ENCODE measurements at places on chromosomes 6 and 20.

- DNase-seq: no peak
Observed at GRCh38 chr6:105389543-105389942, 13.3 kb downstream of the PREP start.

DNA sequence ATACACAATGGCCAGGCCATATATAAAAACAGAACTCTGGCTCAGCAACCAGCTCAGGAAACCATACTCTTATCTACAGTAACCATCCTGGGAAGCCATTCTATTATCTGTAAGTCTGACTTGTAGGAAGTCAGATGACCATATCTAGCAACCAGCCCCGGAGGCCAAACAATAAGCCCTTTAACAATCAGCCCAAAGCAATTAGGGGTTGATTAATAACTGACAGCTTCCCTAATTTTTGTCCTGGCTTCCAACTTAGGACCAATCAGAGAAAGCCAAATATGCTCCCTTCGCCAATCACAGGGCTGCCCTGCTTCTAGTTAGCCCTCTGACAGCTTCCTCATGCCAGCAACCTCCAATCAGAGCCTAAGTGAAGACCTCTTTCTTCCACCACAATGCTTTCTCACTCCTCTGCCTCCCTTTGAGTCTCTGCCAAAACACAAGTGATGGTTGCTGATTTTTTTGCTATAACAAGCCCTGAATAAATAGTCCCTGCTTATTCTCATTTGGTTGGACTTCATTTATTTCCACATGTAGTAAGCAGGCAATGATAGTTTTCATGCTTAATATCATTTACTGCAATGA lies 37.8 kb upstream of the STXBP5 start:
- no peak for DNase-seq

- DNase-seq: no peak
Observed at GRCh38 chr20:59438201-59438600, 137.8 kb downstream of the EDN3 start.

GRCh38 chr6:90406957-90407356 lies 110.3 kb upstream of the BACH2 start:
- DNase-seq: no peak

DNA sequence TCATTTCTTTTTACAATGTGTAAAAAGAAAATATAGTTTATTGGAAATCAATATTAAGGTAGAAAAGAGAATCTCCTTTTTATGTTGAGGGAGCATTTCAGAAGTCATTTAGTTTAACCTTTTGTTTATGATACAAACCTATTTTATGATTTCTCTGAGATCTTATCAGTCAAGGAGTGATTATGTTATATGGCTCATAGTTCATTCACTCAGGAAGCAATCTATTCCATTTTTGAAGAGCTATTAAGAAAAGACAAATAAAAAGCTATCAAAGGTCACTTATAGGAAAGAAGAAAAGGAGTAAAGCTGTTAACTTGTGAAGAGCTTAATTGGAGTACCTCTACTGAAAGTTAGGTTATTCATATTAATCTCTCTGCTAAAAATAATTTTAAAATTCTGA lies 526.6 kb upstream of the JAG1 start:
- DNase-seq: no peak

DNA sequence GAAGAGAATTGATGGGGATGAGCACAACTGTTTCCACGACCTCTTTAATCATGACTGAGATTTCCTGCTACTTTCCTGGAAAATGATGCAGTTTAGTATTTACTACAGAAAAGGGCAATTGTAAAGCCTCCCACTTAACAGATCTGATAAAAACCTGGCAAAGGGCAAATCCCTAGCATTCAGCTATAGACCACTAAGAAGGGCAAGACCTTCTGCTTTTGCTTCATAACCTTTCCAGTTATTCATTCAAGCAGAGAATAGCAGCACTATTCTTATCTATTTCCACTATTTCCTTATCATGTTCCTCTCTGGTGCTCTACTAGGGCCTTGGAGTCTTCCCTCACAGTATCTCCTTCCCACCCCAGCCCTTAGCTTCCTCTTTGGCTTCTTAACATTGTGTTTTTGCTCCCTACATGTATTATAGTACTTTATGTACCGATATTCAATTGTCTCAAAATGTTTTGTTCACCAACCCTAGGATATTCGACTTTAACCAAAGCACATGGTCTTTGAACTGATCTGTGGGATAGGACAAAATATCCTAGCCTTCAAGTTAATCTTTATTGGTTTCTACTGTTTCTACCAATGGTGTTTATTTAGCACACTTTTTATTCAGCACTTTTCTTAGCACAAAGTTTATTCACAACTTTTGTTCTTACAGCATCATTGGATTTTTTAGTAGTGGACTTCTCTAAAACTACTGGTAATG lies 32.7 kb upstream of the MANEA start:
- no peak for DNase-seq

DNA sequence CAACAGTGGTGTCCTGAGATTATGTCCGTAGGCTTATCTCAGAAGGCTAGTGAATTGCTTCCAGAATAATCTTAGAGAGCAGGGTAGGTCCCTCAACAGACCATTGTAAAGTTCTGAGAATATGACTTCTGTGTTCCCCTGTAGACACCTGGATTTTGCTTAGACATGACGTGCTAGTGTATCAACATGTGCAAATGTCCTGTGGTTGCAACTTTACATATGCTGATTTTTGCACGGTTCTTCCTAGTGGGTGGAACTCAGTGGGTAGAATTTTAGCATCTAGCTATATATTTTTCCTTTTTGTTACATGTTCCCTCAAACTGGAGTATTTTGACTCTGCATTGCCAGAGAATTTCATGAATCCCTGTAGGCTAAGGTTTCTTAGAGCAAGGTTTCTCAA lies 459.2 kb downstream of the RNF144B start:
- no peak for DNase-seq

DNA sequence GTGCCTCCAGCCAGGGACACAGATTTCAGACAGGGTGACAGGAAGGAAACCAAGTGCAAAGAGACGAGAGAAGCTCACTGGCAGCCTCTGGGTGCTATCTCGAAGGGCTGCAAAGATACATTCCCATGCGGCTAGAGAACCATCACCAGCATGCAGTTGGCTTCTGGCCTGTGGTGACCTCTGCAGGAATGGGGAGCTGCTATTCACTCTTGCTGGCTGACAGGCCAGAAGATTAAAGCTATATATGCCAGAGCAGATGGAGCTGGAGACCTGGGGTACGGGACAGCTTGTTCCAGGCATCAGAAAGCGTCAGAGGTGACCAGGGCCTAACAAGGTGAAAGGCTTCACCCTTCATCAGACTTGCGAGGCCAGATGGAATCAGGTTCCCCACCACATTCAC lies 20.0 kb downstream of the MAP1LC3A start:
- no peak for DNase-seq

- no peak for DNase-seq
Observed at GRCh38 chr6:153085239-153085638, 45.8 kb downstream of the RGS17 start.

GRCh38 chr6:158663625-158664165 lies 13.8 kb downstream of the SYTL3 start:
- no peak for DNase-seq

GRCh38 chr20:22576733-22577514 lies 7.4 kb downstream of the FOXA2 start:
- DNase-seq: no peak

- no peak for DNase-seq
Observed at GRCh38 chr6:94658929-94659328, 918.4 kb upstream of the MANEA start.

DNA sequence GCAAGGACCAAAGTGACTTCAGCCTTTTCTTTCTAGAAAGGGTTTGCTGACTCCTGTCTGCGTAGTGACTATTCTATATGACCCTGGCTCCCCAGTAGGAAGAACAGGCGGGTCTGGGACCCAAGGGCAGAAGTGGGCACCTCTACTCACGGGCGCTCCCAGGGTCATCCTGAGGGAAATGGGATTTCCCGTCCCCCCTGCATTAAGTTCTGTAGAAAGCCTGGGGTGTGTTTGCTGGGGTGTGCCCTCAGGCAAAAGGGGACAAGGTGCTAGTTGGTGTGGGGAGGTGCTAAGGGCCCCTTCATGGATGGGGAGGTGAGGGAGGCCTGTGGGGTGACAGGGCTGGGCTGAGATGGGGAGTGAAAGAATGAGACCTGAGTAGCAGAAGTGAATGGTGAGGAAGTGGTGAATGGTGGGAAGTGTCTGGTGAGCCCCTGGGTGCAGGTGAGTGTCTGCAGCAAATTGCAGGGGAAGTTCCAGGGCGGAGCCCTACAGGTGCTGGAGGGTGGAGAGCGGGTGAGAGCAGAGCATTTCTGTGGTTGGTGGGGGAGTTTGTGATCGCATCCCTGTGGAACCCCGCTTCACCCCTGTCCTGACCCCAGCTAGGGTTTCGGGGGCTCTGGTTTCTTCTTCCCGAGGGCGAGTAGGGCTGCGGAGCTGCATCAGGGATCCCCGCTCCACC lies 21.1 kb downstream of the RAET1L start:
- DNase-seq: no peak

Measured in stimulated activated CD4-positive, alpha-beta T cell treated with anti-CD3 and anti-CD28 coated beads, Interleukin-4, amount 100 ng/mL, for 1 hour (primary cell).